Central memory CD4-positive, alpha-beta T cell (primary cell): ENCODE measurements at places on chromosomes 3 and 15.

- no peak for DNase-seq
Measured at GRCh38 chr3:15809313-15809712, 11.5 kb upstream of the ANKRD28 start.

DNA sequence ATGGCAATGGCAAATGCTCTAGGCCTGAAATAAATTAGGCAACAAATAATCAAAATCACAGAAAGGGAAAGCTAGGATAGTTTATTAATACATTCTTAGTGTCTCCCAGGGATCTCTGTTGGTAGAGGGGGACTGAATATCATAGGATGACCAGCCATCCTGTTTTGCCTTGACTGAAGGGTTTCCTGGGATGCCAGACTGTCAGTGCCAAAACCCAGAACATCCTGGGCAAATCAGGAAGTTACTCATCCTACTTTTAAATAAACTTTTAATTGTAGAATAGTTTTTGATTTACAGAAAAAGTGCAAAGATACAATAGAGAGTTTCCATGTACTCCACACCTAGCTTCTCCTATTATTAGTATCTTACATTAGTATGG is 21.8 kb upstream of the SIAH2 start:
- no peak for DNase-seq

DNA sequence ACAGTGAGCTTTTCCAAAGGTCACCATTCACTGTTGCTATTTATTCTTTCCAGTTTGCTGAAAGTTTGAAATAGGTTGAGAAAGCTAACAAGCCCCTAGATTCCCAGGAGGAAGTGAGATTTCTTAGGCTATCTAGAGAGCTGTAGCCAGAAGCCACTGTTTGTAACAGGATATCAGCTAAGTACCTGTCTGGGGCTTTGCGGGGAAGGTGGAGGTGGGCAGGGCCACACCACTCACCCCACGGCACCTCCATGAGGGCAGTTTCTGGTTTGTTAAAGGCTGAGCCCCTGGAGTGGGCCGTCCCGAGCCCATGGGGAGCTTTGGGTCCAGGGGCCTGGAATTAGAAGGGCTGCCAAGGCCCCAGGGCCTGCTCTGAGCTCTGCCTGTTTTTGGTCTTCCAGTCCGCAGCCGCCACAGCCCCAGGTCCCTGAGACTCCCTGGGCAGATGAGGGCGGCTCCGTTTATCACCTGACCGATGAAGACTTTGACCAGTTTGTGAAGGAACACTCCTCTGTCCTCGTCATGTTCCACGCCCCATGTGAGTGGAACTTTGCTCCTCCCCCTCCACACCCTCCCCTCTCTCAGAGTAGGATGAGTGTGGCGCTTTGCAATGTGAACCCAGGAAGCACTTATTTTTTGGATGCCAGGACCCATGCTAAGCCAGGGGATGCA is 63.4 kb downstream of the PDIA5 start:
- no peak for DNase-seq

GRCh38 chr15:25329696-25330095 is 109.1 kb downstream of the UBE3A start:
- DNase-seq: no peak

DNA sequence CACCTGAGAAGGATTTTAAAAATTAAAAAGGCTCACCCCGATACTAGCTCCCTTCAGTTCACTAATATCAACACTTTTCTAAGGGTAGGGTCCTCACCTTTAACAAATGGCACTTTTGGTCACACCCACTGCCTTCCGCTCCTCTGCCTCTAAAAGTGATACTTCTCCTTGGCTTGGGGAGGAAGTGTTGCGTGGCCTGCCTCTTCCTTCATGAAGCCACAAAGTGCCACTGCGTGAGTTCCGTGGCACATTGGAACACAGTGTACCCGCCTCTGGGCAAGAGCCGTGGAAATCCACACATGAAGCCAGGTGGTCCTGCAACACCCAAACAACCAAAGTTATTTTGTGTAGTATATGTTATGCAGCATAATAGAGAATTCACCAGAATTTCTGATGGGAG is 3.9 kb downstream of the B4GALT4 start:
- no peak for DNase-seq

DNA sequence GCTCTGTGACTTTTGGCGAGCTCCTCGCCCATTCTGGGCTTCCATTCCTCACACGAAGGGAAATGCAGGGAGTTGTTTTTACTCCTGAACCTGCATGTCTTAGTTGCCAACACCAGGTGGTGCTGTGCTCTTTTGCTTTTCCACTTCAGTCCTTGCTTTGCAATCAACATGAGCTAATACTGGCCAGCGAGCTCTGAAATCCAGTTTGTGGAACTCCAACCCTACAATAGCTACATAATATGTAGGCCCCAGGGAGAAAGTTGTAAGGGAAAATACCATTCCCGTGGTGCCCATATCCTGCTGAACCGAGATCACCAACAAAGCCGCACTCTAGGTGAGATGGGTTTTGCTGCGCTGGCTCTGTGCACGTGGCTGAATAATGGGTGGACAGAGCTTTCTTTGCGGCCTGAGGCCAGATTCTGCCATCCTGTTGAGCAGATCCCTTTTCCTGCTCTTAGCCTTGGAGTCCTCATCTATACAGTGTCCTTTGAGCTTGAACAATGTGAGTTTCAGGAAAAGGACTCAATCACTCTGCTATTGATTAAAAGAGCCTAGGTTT is 25.0 kb downstream of the LSM3 start:
- DNase-seq: peak; percentile 26

DNA sequence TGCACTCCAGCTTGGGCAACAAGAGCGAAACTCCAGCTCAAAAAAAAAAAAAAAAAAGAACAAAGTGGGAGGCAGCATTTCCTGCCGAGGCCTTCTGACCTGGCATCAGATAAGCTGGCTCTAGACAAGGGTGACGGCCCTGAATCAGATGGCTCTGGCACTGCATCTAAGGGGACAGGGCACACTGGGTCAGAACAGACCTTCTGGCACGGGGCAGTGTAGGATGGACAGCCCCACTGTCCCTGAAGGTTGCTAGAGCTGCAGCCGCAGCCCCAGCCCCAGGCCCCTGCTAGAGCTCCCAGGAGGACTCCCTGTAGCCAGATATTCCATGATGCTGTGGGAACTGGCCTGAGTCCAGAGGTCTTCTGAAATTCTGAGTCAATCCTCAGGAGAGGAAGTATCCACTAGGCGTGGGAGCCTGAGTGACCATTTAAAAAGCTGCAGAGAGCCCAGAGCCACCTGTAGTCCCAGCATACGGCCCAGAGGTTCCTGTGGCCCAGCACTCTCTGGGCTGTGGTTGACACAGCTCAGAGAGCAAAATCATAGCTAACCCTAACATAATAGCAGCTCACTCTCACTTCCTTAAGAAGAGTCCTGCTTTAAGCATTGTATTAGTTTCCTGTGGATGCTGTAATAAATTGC is 69.2 kb upstream of the MFGE8 start:
- DNase-seq: no peak

DNA sequence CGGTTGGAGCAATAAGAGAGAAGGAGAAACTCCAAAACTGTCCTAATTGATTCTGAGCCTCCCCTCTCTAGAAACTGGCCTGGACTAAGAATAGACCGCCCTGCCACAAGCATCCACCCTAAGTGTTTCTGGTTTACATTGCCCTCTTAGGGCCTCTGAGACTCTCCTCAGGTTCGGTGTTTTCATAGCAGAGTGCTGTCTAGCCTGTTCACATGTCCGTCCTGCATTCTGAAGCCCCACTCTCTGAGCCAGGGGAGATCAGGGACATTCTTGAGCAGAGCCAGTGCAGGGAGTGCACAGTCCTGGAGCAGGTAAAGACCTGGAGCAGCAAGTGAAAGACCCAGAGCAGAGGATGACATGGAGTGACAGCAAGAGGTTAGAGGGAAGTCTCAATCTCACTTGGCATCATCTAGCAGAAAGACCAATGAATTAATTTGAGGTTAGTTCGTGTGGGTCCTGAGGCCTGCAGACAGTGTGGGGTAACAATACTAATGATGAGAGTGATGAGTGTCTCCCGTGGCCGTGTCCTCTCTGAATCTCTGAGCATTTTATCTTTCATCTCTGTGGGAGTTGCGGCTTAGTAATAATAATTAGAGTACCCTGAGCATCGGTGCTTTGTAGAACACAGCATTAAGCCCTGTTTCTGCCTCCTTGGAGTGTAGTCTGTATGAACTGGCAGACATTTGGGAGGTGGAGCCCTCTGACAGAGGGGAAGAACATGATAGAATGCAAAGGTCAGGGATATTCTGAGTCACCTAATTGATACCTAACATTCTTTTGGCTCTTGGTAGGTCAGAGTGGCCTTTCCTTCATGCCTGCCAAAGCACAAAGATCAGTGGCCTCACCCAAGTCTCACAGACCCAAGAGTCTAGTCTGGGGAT is 24.6 kb downstream of the MAPKBP1 start:
- no peak for DNase-seq

DNA sequence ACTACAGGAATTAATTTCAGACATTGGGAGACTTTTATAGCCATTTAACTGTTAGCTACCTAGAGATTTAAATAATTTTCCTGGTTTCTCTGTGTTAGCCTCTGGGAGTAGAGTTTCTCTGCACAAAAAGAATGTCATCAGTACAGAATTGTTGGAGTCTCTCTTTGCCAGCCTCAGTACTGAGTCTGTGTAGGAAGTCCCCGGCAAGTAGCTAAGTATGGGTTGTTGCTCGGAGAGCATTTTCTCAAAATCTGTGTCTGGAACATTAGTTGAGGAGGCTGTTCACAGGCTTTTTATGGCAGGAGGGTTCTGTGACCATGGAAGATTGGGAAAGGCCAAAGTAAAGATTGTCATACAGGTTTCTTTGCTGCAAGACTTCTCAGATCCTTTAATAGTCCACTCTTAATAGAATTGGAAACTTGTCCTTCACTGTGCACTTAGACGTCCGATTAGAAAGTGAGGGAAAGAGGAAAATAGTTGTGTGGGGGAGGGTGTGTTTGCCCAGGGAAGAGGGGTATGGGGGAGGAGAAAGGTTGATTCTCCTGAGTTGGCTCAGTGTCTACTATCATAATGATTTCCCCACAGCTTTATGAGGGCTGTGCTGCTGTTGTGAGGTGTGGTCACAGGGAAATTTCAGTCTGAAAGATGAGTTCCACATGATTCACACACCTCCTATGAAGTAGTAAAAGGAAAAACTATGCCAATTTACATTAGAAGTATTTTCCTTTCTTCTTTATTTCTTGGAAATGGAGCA is 207.1 kb downstream of the PTPRG start:
- DNase-seq: no peak

- no peak for DNase-seq
Measured at GRCh38 chr15:49343546-49343945, 79.5 kb upstream of the FGF7 start.

DNA sequence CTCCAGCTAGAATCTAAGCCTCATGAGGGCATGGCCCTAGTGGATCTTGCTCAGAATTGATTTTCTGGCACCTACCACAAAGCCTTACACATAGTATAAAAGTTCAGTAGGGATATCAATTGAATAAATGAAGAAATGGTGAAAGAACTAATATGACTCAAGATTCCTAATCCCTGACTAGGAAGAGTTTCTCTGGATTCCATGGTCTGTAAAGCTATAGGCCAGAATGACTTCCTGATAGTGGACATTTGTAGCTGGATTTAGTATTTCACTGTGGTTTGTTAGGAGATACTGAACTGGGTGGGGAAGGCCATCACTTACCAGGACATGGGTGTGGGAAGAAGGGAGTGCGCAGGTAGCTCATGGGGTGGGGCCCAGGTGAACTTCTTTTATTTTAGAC is 168.9 kb downstream of the RAP2B start:
- DNase-seq: no peak

DNA sequence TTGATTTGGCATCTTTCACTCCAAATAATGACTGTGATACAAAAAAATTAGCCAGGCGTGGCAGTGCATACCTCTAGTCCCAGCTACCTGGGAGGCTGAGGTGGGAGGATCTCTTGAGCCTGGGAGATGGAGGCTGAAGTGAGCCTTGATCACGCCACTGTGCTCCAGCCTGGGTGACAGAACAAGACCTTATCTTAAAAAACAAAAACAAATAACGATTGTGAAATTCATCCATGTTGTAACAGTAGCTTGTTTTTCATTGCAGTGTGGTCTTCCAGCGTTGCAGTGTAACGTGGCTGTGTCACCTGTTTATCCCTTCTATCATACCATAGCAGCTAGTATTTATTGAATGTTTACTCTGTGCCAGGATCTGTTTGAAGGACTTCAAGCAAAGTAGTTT is 120.9 kb downstream of the ITPR1 start:
- no peak for DNase-seq

GRCh38 chr15:101439285-101439919 is 50.1 kb downstream of the PCSK6 start:
- no peak for DNase-seq

DNA sequence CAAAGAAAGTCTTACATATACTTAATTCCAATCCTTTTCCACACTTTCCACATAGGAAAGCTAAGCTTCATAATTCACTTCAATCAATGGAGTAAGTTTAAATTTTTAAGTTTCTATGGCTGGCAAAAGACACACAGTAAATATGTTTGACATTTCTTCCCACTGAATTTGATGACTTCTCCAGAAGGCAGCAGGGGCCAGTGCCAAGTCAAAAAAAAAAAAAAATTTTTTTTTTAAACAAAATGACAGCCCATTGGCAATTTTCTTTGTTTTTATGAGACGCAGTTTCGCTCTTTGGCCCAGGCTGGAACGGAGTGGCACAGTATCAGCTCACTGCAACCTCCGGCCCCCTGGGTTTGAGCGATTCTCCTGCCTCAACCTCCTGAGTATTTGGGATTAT is 28.7 kb downstream of the ATP13A3 start:
- DNase-seq: no peak

DNA sequence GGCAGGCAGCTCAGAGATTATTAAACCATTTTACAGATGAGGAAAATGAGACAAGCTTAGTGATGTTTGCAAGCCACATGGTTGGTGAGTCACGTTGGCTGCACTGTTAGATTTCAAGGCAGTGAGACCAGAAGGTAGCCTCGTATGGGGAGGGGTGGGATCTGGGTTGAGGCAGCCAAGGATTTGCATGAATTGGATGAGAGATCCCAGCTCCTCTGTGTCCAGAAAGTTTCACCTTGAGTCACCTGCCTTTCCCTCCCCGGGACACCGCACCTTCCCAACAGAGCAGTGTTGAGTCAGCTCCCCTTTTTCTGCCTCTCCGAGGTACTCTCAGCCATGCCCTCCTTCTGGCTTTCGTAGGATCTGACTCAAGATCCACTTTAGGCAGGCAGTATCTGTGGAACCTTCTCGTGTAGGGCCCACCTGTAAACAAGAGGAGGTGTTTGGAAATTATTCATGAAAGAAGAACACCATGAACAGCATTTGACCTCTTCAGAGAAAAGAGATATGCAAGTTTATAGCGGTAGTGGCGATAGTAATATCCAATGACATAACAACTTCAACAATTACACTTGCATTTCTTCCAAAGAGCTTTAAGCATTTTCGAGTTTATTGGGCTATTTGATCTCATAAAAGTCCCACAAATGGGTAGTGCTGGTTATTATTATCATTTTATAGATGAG is 46.8 kb upstream of the VPS8 start:
- DNase-seq: no peak
